ENCODE measurements at places on chromosomes 5 and 9. TPM values are rescaled to one million over a fixed set of nuclear protein-coding genes. Genes with fewer than 3 reads are reported as not detected.
A peak's percentile ranks its signal among the peaks of the same experiment; 100 is the strongest.

LRRC19 gene
- total RNA-seq: not detected

DNA sequence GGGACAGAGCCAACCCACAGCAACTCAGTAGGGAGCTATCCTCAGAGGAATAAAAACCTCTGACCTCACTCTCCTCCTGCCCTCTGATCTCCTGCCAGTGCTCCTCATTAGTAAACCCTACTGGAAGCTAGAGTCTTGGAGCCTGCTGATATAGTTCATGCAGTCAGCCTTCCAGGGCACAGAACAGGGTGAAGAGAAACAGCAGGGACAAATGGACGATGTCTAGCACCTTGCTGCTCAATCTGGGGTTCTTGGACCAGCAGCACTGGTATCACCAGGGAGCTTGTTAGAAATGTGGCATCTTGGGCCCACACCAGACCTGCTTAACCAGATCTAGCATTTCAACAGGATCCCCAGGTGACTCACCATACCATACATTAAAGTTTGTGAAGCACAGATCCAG lies 5.5 kb upstream of the GALNT12 start:
- DNase-seq: no peak

GRCh38 chr9:98256756-98257155 lies 1.3 kb upstream of the TBC1D2 start:
- DNase-seq: no peak

DBH gene
- not detected for total RNA-seq

ADAMTS19 gene
- total RNA-seq: 0.08 TPM

DNA sequence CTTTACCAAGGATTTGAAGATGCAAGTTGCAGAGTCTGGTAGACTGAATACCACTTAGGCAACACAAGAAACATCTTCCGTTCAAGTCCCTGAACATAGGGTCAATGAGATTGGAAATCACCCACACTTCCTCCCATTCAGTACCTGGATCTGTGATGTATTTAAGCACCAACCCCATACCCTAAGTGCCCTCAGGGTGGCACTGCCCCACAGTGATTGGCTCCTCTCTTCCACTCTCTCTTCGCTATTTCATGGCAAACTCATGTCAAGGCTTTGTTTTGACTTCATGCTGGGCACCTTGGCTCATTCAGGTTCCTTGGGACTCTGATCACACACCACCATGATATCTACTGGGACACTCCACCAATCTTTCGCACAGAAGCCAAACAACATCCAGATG lies 53.7 kb downstream of the GGTA1 start:
- DNase-seq: no peak

DNA sequence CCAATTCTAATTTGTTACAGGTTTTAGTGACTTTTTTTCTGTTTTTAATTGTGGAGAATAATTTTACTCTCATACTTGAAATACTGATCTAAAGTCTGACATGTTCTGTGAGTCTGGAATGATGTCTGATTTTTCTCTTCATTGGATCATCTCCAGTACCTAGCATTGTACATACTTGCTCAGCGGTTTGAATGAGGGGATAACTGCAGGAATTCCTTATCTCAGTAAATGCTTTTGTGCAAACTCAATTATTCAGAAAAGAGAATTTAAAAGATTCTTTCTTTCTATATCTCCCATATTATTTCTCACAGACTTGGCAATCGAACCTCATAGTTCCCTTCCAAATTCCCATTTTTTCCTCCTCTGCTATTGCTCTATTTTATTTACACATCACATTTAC lies 397.9 kb upstream of the SGCD start:
- no peak for DNase-seq

GRCh38 chr9:8486095-8486494 lies 686.5 kb upstream of the DMAC1 start:
- DNase-seq: no peak

- DNase-seq: no peak
Measured at GRCh38 chr9:2494562-2494961, 127.0 kb upstream of the VLDLR start.

THOC3 gene
- total RNA-seq: 34.6 TPM

- DNase-seq: peak; percentile 79
Measured at GRCh38 chr9:93305497-93306020, 121.6 kb downstream of the WNK2 start.

KIF4B gene
- not detected for total RNA-seq

CDH6 gene
- total RNA-seq: 792 TPM

IL5 gene
- not detected for total RNA-seq

DNA sequence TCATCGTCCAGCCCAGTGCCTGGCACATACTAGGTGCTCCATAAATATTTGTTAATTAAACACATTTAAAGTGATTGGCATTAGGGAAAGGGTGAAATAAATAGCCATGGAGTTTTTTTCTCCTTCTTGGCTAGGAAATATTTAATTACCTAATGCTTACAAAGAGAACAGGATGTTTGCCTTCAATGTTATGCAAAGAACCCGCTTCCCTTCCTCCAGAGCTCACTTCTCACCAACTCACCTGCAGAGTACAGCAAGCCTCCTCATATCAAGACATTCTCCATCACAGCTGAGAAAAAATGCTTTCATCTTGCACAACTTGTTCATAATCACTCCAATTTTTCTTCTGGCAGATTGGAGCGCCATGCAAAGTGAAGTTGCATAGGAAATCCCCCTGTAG lies 161.7 kb upstream of the STK32A start:
- no peak for DNase-seq

ANKRD20A1 gene
- total RNA-seq: 0.42 TPM

HK3 gene
- not detected for total RNA-seq

GRCh38 chr5:124554746-124555578 lies 191.5 kb downstream of the ZNF608 start:
- DNase-seq: no peak

HTR1A gene
- total RNA-seq: not detected

- DNase-seq: no peak
Measured at GRCh38 chr9:126421567-126422428, 95.2 kb downstream of the MVB12B start.
